HFFc6 (cell line): ENCODE measurements at places on chromosomes 3 and 15.

DNA sequence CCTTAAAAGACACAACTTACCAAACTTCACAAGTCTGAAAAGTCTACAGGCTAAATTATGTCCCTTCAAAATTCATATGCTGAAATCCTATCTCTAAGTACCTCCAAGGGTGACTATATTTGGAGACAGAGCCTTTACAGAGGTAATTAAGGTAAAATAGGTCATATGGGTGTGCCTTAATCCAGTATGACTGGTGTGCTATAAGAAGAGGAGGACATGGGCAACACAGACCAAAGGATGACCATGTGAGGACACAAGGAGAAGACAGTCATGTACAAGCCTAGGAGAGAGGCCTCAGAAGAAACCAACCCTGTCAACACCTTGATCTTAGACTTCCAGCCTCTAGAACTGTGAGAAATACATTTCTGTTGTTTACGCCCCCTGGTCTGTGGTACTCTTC, 32.2 kb downstream of the TXNRD3 start:
- DNase-seq: no peak

DNA sequence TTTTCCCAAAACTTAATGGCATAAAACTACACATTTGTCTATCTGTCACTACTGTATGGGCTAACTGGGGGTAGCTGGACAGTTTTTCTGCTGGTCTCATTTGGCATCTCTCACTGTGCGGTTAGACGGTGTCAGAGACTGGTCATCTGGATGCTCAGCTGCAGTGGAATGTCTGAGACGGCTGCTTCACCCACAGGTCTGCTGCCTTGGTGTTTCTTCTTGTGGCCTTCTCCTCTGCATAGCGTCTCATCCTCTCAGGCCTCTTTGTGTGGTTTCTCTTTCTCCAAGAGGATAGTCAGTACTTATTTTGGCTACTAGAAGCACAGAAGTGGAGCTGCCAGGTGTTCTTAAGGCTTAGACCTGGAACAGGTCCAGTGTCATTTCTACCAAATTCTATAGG, 35.9 kb upstream of the GOLGA6L9 start:
- peak; percentile 13 for DNase-seq

DNA sequence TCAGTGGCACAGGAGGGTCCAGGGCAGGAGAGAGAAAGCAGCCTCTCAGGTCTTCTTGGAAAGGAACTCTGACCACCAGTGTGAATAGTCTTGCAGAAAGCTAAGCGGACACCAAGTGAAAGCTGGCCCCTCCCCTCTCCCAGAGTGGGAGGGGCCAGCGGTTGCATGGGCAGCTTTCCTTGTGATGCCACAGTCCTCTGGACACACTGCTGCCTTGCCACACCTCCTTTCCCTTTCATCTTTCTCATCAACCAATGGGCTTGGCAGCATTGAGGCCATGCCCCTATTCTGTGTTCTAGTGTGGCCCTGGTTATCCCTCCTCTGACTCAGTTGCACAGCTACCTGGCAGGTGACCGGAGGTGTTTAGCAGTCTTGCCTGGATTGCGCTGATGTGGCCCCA, 49.7 kb upstream of the GOLGA6B start:
- no peak for DNase-seq

- DNase-seq: no peak
These were observed 199.2 kb upstream of the CFAP20DC start for GRCh38 chr3:59249004-59249403.
